ENCODE measurements at places on chromosomes 11 and 22. TPM values are rescaled to one million over a fixed set of nuclear protein-coding genes. Genes with fewer than 3 reads are reported as not detected.

GRCh38 chr11:74773476-74773875 is 24.8 kb downstream of the RNF169 start:
- no peak for DNase-seq

DNA sequence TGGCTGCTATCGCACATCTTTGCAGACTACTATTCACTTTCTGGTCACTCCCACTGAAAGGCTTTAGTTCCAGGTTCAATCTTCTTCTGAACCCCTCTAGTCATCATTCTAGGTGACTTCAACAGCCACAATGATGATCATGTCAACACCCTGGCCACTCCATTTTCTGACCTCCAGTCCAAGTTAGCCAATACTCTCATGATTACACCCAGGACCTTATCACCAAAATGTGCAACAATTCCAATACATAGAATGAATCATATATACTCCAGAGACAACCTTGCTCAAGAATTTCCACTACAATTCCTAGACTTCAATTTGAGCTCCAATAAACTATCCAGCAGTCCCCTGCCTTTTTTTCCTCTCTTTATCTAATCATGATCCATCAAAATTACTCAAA is 70.7 kb downstream of the PAK1 start:
- DNase-seq: no peak

- no peak for DNase-seq
These were observed 411.1 kb downstream of the TBC1D22A start for GRCh38 chr22:47173535-47174021.

- DNase-seq: no peak
These were observed 124.7 kb downstream of the ARHGAP32 start for GRCh38 chr11:129067454-129067853.

- no peak for DNase-seq
These were observed 494.5 kb upstream of the RAG2 start for GRCh38 chr11:37092487-37092886.

DNA sequence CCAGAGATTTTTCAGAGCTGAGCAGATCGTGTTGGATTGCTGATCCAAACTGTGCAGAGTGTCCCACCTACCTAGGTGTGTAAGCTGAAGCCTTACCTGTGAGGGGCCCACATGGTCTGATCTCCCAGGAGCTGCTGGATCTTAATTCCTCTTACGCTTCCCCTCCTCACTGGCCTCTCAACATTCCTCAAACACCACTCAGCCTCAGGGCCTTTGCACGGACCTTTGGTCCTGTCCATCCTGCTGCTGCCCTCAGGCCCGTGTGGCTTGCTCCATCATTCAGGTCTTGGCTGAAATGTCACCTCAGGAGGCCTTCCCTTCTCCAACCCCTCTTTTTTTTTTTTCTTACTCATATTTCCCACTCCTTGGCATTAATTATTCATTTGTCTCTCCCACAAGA is 21.1 kb upstream of the RAB1B start:
- DNase-seq: no peak

The ACRV1 gene
- not detected for total RNA-seq

Data from NCI-H460 (cell line).